ENCODE measurements at places on chromosomes 3 and 15.

DNA sequence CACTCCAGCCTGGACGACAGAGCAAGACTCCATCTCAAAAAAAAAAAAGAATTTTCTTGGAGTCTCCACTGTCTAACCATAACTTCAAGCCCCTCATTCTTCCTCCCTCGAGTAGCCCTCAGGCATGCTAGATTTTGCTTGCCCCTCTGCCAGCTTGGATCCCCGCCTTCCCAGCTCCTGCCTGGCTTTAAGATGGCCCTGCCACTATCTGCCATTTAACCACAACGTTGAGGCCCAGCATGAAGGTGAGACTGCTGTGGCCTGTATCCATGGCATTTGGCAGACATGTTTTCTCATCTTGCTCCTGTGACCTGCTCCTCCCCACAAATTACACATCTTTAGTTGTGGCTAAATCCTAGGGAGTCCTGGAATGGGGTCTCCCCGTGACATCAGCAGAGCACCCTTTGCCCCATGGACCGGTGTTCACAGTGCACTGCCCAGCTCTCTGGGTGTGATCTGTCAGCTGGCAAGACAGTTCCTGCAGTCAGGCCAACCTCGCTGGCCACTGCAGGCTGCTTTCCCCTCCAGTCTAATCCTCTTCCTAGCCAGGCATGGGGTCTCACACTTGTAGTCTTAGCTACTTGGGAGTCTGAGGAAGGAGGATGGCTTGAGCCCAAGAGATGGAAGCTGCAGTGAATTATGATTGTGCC is 10.4 kb downstream of the VPS18 start:
- DNase-seq: no peak

DNA sequence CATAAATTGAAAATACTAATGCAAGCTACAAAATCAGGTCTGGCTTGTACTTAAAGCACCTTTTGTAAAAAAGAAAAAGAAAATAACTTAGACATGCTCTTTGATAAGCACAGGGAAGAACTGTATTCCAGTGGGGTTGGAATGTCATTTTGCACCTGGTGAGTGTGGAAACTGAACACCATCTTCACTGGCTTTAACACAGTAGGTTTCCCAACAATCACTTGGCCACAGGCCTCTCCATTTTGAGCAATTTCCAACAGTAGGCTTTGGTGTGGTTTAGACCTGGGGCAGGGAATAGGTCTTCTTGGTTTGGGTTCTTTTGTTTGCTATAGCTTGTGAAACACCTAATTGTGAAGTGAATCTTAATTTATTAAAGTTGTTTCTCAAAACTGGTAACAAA is 18.9 kb downstream of the PDZRN3 start:
- DNase-seq: no peak

GRCh38 chr15:62783303-62783957 is 259.1 kb upstream of the TPM1 start:
- DNase-seq: no peak

- no peak for DNase-seq
These were observed 870.3 kb downstream of the NAALADL2 start for GRCh38 chr3:175729466-175729865.

DNA sequence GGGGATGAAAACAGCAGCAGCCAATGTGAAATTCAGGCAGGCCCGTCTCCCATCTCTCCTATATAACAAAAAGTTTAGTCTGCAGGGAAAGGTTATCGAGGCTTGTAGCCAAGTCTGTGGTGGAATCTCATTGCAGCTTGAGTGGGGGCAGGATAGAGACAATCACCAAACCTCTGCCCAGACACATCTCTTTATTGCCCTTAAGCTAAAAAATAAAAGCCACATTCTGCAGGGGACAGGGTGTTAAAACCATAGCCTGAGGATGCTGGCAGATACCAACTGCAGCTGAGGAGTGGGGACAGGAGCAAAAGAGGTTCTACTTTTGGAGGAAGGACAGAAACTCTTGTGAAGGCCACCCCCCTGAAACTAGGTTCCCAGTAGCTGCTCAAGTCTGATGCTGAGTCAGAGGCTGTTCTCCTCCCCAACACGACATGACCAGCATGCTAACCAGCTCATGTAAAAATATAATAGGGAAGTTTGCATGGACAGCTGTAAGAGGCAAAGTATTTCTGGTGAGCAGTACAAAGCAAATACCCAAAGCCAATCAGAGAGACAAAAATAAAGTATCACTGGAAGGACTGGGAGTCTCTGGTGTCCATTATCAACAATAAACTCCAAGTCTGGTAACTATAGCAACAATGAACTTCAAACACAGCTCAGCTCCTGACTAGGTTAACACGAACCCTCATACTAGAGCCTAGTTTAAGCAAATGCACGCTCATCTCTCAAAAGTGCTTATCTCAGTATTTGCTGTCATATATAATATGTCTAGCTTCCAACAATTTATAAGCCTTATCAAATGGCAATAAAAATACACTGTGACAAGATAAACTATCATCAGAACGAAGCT is 362.2 kb upstream of the SLCO3A1 start:
- no peak for DNase-seq

DNA sequence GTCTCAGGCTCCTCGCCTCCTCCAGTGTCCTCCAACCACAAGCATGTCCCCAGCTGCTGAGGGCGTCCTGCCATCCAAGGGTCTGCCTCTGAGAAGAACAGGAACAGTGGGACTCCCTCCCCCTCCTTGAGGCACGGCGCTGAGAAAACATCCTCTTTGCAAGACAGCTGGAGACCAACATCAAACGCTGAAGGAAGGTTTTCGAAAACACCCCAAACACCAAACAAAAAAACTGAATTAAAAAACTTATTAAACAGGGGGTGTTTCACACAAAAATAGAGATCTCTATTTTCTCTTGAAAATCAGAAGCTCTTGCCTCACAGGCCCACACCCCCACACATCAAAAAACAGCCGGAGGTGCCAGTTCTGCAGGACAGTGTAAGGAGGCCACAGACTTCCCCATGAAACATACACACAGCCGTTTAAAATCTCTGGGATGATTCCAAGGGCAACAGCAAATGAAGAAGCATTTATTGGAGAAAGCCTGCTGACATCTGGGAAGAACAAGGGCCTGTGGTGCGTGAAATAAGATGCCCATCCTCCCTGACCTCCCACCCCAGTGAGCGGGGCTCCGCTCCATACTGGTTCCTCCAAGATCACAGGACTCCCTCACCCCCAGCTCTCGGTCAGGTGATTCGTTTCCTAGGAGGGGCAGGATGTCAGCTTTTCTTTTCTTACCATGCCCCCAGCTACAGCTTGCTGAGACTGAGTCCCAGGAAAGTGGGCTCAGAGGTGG is 71.3 kb downstream of the NUP210 start:
- DNase-seq: no peak
